ENCODE measurements at places on chromosomes 6 and 20.

DNA sequence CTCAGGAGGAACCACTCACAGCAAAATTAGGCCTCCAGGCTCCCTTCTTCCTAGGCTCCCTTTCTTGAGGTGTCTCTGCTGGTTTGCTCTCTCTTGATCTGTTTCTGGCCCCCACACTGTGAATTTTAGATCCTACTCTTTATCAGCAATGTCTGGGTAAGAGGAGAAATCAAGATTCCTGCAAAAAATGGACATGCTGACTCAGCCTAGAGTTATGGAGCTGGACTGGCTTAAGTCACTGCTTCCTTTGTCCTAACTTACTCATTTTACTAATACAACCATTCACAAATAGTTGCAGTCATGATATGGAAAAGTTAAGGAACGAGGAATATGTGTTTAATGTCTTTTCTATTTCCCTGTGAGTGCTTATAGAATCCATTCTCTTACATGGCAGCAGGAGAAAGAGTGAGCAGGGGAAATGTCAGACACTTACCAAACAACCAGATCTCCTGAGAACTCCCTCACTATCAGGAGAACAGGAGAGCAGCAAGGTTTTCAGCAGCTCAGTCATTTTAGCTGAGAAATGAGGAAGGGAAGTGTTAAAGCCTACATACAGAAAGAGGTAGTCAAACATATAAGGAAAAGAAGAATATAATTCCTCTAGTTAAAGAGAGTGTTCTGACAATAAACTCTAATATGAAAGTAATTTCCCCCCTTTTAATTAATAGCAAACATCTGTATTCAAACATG, 160.8 kb downstream of the PDE7B start:
- no peak for DNase-seq

DNA sequence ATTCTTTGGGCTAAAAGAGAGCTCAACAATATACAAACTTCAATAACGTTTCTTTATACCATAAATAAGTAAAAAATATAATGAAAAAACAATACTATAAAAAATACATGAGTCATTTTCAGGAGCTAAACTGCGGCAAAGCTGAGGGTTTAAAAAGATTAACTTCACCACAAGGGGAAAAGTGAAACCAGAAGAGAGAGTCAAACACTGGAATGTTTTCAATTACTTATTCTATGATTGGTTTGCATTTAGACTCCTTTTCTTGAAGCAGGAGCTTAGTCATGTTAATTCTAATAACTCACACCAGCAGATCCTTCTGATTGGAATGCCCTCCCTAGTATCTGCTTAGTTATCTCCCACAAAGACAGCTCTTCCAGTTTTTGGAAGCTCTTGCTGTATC, 627.3 kb downstream of the UTRN start:
- DNase-seq, result no peak

DNA sequence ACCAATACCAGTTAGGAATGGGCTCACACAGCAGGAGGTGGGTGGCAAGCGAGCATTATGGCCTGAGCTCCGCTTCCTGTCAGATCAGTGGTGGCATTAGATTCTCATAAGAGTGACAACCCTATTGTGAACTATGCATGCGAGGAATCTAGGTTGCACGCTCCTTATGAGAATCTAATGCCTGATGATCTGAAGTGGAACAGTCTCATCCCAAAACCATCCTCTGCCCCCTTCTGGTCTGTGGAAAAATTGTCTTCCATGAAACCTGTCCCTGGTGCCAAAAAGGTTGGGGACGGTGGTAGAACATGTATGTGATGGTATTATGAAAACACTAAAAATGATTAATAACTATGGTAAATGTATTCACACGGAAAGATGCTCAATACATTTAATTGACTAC, 99.7 kb upstream of the HIVEP1 start:
- DNase-seq, result no peak

DNA sequence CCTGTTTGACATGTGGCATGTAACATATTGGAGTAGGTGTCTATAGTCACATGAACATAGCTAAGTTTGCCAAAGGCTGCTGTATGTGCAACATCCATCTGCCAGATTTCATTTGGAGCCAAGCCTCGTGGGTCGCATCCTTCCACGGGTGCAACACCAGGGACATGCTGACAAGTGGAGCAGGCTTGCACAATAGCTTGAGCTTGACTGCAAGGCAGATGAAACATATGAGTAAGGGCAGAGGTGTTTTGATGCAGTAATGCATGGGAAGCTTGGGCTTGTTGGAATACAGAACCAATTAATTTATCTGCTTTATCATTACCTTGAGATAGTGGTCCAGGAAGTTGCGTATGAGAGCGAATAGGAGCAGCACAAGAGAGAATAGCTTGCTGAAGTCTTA, 74.1 kb upstream of the BTN3A2 start:
- DNase-seq, result no peak

DNA sequence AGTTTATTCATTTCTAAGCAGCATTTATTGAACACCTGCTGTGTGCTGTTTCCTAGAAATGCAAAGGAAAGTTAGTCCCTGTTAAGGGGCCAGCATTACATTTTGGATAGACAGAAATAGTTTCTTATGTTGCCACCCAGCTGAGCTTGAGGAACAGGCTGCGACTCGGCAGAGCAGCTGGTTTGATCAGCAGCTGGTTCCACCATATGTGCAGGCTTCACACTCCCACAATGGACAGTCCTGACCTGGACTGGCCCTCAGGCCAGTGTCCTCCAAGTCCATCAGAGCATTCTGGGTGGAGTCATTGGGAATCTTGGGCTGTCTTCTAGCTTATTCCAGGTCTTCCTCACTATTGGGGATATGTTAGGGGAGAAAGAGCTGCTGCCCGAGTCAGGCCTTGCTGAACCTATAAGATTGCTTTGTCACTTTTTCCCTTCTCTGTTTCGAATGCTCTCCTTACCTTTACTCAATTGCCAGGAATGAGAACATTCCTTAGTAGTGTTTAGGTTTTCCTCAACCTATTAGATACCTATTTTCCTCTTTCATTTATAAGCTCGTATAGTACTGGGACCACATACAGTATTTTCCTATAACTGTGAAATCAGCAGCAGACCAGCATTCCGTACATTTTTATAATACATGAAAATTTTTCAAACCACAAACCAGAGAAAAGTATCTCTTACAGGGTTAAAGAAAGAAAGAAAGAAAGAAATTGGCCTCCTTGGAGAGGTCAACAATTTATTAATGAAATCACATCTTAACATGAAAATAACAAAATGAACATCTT, 203.0 kb downstream of the FARS2 start:
- no peak for DNase-seq

DNA sequence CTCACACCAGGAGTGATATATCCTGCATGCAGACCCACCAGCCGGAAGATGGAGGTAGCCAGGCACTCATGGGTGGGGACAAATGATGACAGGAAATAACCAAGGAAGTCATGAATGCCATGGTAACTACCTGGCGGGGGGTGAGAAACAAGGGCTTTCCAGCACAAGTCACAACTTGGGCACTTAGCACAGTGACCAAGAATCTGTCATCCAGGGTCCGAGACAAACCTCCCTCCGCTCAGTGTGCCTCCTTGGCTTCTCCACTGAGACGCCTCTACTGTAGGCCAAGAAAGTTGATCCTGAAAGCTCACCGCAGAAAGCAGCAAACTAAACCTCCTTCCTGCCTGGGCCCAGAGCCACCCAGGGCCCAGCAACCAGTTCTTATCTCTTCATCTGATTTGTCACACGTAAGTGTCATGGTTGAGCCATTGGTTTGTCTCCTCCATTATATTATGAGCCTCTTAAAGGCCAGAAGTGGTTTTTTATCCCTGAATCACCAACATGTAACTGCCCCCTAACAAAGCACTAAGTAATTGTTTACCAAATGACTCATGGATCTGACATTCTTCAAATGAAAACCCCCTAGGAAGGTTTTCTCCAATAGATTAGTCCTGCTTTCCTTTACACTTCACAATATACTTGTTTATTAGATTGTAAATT, 84.3 kb upstream of the TAB2 start:
- DNase-seq, result no peak

DNA sequence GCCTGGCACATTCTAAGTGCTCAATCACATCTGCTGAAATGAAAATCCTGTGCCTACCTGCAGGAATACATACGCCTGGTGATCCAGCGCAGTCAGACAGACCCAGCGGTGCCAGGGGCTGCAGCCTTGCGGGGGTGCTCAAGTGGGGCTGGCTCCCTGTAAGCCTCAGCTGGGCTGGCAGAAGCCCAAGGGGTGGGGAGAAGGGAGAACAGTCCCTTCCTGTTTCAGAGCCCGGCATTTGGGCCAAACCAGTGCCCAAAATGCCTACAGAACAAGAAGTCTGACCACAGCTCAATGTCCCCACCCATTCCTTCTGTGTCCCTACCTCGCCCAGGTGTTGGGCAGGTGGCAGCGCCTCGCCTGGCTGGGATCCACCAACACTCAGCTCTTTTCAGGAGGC, 22.6 kb downstream of the KCNK15 start:
- DNase-seq, result no peak

- no peak for DNase-seq
Observed at GRCh38 chr20:19026121-19026878, 186.1 kb upstream of the SLC24A3 start.

GRCh38 chr20:831251-831650, 2.3 kb upstream of the FAM110A start:
- no peak for DNase-seq

GRCh38 chr6:33638556-33638955, 17.4 kb downstream of the ITPR3 start:
- DNase-seq, result no peak

GRCh38 chr6:165013701-165014100, 295.7 kb downstream of the C6orf118 start:
- DNase-seq, result no peak

- no peak for DNase-seq
Observed at GRCh38 chr6:24927985-24928745, 7.6 kb downstream of the RIPOR2 start.

- no peak for DNase-seq
Observed at GRCh38 chr20:15834857-15835256, 738.4 kb downstream of the KIF16B start.

DNA sequence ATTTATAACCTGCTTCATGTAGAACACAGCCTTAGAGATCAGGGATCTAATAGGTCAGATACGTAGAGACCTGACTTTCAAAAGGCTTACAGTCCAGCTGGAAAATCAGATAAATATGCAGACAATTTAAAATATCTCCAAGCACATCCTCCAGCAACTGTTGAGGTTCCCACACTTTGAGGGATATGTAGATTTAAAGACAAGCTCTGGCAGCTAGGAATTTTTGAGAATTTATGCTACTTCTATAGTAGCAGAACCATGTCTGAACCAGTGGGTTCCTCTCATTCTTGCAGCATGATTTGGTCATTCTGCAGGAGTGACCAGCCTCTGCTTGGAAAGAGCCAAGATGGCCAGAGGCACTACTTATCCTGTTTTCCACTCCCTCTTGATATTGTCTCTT, 60.5 kb downstream of the CYB5R4 start:
- DNase-seq, result no peak

GRCh38 chr6:84625506-84625905, 138.9 kb downstream of the TBX18 start:
- DNase-seq, result no peak

DNA sequence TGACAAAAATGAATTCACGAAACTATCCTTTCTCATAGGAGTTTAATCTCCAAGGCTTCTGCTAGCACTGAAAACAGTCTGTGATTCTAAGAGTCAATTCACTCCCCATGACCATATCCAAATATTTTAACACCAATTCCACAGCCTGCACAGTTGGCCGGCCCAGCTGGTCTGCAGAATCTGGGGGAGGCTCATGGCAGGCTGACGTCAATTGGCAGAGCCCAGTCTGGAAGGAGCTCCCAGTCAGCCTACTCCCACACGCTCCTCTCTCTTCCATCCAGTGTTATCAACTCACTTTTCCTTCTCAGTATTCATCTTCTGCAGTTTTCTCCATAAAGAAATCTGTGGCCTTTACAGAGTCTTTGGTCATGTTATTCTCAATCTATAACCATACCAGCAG, 111.0 kb downstream of the TBXT start:
- no peak for DNase-seq

GRCh38 chr6:56699066-56699654, 56.5 kb upstream of the DST start:
- no peak for DNase-seq

- no peak for DNase-seq
Observed at GRCh38 chr6:33813990-33814985, 10.5 kb upstream of the MLN start.

DNA sequence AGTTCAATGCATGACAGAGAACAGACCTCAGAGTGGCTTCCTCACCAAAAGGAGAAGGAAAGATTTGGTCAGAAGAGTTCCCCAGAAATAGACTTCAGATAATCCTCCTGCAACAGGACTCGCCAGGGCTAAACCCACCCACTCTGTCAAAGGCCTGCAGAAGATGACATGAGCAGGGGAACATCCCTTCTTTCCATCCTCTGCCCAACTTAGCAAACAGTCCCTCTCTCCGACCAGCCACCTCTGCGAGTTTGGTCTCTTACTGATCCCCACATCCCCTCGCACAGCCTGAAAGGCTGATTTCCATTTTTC, 7.5 kb downstream of the NFATC2 start:
- no peak for DNase-seq

DNA sequence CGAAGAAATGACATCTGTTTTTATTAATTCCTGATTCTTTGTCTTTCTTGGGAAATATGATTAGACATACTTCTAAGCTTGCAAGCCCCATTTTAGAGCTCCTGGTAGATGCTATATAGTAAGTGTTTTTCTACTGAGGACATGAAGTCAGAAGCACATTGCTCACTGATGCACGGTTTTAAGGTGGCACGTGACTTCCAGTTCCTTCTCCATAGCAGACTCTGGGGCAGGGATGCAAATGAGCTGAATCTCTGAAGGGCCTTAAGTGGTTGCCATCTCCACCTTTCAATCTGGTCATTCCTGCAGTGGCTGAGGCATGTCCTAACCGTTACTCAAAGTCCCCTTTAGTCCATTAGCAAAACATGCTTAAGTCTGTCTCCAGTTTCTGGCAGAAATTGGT, 421.2 kb upstream of the HTR1E start:
- DNase-seq, result no peak

DNA sequence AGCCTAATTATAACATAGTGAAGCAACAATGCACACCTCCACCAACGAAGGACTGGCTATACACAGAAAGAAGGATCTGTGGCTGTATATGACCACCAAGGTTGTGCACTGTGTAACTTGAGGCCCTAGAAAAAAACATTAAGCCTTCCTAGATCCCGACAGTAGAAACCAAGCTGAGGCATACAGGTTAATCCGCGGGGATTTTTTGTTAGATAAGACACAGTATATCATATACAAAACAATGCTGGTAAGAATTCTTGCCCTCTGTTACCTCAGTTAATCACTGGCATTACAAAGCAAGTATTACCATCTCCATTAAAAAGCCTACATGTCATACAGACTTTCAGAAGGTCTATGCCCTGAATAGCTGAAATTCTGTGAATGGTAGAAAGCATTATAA, 228.8 kb downstream of the TBC1D32 start:
- DNase-seq, result no peak

- no peak for DNase-seq
Observed at GRCh38 chr6:127891731-127892326, 9.0 kb downstream of the THEMIS start.

DNA sequence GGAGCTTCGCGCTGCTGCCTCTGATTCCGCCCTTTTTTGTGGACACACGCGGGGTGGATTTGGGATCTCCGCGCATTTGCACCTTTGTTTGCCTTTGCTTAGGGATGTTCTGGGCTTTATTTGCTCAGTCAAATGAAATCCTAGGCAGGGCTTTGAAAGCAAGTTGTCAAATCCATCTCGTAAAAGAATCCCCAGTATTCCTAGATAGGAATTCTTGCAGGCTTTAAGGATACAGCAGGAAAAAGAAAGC, 453 bp downstream of the CEP57L1 start:
- DNase-seq, result no peak

- DNase-seq, result no peak
Observed at GRCh38 chr6:107082045-107082444, 33.3 kb downstream of the BEND3 start.

Data from stimulated activated CD4-positive, alpha-beta T cell treated with anti-CD3 and anti-CD28 coated beads, Interleukin-1b, Interleukin-23, amount 100 ng/mL, for 4 hours (primary cell).